ENCODE measurements at places on chromosomes 6 and 20. TPM values are rescaled to one million over a fixed set of nuclear protein-coding genes. Genes with fewer than 3 reads are reported as not detected.

- no peak for DNase-seq
These were observed 78.0 kb downstream of the MDGA1 start for GRCh38 chr6:37619641-37620040.

GRCh38 chr20:59596690-59597089, 7.7 kb upstream of the PHACTR3 start:
- DNase-seq: no peak

DNA sequence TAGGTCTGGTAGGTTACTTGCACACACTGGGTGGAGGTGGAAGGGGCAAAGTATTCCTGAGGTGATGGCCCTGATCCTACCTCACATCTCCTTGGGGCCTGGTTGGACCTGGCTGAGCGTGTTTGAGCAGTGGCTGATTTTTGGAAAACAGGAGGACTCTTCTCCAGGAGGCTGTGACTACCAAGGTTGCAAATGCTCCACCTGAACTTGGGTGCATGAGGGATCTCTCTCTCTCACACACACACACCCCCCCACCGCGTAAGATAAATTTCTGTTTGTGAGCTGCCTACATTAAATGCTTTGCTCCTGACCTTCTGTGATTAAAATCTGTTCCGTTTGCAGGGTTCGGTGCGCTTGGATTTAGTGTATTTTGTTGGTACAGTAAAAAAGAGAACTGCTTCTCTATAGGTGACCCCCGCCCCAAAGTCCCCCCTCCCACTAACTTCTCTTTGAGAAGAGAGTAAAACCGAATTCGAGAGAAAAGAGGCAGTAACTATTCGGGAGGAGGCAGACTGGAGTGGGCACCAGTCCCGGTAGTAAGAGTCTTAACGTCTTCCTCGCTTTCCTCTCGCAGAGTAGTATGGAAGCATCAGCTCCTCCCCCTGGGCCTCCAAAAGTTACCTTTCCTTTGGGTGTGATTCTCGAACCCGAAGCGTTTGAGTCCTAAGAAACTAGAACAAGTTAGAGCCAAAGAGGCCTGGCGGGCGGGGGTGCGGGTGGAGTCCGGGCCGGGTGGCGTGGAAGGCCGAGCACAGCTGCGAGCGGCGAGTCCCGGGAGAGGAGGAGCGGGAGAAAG, 585 bp upstream of the DSE start:
- no peak for DNase-seq

- DNase-seq: peak; percentile 67
These were observed 53.0 kb downstream of the ADAT2 start for GRCh38 chr6:143397227-143398222.

GRCh38 chr20:58565461-58566175, 50.4 kb upstream of the APCDD1L start:
- no peak for DNase-seq

- DNase-seq: no peak
These were observed 562 bp downstream of the GGT7 start for GRCh38 chr20:34871966-34872621.

DNA sequence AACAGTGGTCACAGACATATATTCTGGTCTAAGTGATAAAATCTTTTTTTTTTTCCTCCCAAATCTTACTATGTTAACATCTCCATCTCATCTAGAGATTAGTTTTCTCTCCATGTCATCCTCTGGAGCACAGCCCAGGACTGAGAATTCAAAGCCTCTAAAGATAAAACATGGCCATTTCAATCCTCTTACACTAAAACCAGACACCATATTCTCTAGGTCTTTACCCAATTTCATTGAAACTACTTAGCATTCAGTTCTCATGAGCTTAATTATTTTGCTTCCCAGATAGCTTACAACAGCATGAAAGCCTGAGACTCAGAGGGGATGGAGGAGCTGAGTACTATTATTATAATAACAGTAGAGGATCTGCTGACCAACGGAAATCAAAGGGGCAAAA, 92.7 kb downstream of the FARS2 start:
- no peak for DNase-seq

DNA sequence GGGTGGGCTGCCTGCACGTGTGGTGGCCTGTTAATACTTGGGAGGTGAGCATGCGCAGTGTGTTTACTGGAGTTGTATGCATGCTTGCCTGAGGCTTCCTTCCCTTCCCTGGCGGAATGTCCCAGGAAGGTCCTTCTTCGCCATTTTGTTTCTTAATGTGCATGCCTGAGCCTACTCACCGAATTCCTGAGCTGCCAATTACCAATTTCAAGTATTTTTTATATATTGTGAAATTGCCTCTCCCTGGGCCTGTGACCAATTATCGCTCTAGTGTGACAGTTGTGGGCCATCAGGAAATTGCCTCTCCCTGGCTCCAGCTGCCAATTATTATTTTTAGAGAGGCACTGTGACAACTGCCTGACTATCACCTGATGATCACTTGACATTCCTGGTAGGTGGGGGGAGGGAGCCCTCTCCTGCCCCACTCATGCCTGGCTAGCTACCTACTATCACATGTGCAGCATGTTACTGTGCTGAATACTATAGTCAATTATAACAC, 70.0 kb downstream of the FAM50B start:
- DNase-seq: no peak

DNA sequence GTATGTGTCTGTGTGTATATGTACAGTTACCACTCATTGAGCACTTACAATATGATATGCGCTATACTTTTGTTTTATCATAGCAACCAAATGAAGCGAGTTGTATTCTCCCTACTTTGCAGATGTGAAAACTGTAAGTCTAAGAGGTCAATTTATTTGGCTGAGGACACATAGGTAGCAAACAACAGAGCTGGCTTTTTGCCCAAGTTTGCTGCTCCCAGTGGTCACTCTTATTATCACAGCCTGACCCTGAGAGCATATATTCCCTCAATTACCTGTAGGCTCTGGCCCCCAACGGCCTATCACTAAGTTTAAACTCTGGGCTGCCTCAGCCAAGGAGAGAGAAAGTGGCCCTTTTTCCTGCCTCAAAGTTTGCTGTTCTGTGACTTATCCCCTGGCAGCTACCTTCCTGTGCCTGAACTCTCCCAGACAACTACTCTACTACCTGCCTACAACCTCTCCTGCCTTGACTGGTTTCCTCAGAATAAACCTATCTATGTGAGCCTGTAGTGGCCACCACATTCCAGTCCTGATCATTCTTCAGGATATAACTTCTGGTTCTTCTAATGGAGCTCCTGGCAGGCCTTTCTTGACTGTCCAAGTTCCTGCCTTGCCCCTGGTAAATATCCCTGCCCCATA, 221.8 kb downstream of the FRK start:
- no peak for DNase-seq

- DNase-seq: no peak
These were observed 19.8 kb downstream of the GMPR start for GRCh38 chr6:16257999-16258708.

DNA sequence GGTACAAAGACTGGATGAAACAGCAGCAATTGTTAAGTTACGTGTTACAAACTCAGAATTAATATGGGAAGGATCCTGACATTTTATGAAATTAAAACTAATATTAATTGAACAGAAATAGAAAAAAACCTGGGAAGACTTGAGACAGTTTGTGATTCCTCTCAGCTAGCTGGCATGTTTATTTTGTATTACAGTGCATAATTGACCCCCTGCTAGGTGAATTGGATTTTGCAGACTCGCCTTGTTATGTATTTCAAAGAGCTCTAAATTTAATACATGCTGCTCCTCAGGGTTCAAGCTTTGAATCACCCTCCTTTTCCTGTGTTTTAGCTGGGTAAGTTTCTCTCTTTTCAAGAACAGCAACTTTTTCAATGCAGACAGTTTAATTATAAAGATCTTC, 339.4 kb downstream of the PLCB1 start:
- DNase-seq: no peak

Gene PAK5
- not detected for total RNA-seq

Gene CENPQ
- total RNA-seq: 18.0 TPM

Gene ERVFRD-1
- not detected for total RNA-seq

Gene SULF2
- total RNA-seq: 0.79 TPM

Measured in activated CD8-positive, alpha-beta memory T cell treated with anti-CD3 and anti-CD28 coated beads, Interleukin-2, amount 10 ng/mL, durations not matched to agents 7 days and 5 days (primary cell).